DMS53 (cell line): ENCODE measurements at places on chromosomes 1 and 21.

DNA sequence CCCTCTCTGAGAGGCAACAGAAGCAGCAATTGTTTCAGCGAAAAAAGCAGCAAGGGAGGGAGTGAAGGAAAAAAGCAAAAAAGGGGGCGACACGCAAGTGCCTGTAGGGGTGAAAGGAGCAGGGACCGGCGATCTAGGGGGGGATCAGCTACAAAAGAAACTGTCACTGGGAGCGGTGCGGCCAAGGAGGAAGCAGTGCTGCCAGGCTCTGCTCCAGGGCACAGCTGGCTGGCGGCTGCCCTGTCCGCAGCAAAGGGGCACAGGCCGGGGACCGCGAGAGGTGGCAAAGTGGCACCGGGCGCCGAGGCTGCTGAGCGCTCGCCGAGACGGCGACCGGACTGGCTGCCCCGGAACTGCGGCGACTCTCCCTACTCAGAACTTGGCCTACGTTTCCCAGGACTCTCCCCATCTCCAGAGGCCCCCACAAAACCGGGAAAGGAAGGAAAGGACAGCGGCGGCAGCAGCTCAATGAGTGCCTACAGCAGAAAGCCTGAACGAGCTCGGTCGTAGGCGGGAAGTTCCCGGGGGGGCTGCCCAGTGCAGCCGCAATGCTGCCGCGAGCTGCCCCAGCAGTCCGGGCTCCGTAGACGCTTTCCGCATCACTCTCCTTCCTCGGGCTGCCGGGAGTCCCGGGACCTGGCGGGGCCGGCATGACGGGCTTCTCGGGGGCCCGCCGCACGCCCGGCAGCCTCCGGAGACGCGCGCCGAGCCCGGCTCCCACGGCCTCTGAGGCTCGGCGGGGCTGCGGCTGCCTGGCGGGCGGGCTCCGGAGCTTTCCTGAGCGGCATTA, 1.0 kb upstream of the CDKN2C start:
- peak; percentile 91 for DNase-seq

DNA sequence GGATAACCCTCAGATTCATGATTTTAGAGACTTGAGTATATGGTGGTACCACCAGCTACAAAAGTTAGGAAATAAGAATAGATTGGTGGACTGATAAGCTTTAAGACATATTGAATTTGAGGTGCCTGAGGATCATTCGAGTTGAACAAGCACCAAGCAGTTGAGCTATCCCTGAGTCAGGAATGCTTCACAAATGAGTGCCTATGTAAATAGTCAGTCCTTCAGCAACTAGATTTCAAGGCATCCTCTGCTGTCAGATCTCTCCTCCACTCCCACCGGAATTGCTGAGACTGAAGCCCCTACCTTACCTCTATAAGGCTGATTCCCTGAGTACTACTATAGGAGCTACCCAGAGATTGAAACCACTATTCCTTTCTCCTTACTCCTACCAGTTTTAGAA, 7.1 kb downstream of the BTF3L4 start:
- no peak for DNase-seq

DNA sequence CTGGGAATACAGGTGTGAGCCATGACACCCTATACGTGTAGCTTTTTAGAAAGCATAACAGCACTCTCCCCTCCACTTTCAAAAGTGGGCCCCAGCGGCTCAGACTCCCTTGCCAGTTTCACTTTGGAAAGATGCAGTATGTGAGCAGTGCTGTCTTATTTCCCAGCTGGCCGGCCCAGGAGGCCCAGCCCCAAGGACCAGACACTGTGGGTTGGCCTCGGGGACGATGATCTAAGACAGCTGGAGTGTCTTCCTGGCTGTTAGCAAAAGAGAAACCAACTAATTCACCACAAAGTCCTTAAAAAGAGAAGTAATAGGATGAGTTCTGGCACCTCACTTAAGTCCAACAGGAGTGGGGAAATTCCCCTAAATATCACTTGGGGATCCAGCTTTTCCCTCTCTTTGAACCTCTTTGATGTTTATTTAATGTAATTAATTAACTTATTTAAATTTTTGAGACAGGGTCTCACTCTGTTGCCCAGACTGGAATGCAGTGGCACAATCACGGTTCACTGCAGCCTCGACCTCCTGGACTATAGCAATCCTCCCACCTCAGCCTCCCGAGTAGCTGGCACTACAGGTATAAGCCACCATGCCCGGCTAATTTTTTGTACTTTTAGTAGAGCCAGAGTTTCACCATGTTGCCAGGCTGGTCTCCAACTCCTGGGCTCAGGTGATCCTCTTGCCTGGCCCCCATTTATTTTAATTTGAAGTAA, 17.6 kb upstream of the CLIC4 start:
- DNase-seq: no peak

- DNase-seq: peak; percentile 3
Measured at GRCh38 chr21:28142697-28143096, 850.0 kb downstream of the LTN1 start.

GRCh38 chr1:93420400-93420799, 27.5 kb upstream of the FNBP1L start:
- no peak for DNase-seq

DNA sequence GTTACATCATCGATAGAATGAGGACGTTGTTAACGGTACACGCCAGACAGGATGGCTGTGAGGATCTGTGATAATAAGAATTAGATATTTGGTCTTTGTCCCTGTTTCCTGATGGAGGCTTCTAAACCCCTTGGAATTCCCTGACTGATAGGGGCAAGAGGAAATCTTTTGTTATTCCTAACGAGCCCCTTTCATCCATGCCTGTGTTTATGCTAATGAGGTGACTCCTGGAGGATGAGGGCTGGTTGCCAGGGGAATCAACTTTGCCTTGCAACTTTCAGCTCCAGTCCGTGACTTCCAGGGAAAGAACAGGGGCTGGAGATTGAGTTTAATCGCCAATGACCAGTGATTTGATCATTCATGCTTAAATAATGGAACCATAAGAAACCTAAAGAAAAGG, 39.3 kb upstream of the NLRP3 start:
- DNase-seq: no peak

GRCh38 chr1:93178418-93178817, 1.8 kb downstream of the TMED5 start:
- no peak for DNase-seq

GRCh38 chr1:226609836-226610455, 61.4 kb downstream of the STUM start:
- no peak for DNase-seq

DNA sequence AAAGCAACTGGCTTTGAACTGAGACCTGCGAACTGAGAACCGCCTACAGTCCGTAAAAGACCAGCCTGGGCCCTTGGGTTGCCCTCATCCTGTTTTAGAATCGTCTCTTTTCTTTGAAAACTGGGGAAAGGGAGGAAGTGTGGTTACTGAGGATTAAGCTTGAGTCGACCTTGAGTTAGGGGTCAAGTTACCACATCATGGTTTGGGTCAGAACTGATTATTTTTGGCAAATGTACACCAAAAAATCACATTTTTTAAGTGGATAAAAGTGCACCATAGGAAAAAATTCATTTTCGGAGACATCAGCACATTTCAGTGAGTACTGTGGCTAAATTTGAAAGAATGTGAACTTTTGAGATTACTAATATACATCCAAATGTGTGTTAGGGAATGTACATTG, 76.9 kb upstream of the KAZN start:
- DNase-seq: no peak

GRCh38 chr1:157490467-157491165, 61.7 kb downstream of the FCRL5 start:
- DNase-seq: peak; percentile 90

DNA sequence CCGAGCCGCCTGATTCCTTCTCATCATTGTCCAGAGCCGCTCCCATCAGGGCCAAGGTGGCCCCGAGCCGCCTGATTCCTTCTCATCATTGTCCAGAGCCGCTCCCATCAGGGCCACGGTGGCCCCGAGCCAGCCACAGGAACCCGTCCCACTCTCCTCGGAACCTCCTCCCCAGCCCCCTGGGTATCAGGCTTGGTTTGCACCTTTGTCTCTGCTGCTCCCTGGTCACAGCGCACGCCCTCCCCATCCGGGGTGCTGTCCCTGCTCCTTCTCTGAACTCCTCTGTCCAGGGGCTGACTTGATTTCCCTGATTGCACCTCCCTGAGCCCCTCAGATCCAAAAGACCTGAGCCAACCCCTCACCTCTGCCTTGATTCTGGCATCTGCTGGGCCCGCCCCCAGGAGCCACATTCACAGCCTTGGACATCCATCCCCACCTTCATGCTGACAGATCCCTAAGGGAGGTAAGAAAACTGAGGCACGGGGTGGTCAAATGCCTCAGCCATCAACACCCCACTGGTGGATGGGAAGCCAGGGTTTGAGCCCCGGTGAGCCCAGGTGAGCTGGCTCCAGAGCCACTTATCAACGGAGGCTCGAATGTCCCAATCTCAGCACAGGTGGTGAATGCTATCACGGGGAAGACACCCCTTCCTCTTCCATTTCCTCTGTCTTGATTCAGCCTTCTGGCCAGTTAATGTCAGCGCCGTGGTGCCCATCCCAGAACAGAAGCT, 25.6 kb upstream of the COL18A1 start:
- no peak for DNase-seq

- DNase-seq: no peak
Measured at GRCh38 chr1:10338611-10339010, 60.3 kb upstream of the PGD start.

- peak; percentile 70 for DNase-seq
Measured at GRCh38 chr1:159829273-159829634, 2.6 kb downstream of the SLAMF8 start.

GRCh38 chr1:3169665-3170356, 100.8 kb downstream of the PRDM16 start:
- no peak for DNase-seq

DNA sequence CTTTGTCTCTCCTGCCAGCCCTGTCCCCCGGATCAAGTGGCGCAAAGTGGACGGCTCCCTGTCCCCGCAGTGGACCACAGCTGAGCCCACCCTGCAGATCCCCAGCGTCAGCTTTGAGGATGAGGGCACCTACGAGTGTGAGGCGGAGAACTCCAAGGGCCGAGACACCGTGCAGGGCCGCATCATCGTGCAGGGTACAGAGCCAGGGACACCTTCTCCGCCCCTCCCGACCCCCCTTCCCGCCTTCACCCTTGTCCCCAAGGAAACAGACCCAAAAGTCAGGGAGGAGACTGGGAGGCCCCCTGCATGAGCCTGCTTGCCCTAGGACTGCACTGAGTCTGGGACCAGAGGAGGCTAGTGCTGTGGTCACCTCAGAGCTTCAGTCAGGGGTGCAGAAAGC, 18.2 kb downstream of the CNTN2 start:
- DNase-seq: no peak

- no peak for DNase-seq
Measured at GRCh38 chr1:113665071-113665470, 94.2 kb downstream of the PHTF1 start.

- peak; percentile 37 for DNase-seq
Measured at GRCh38 chr1:56289260-56289659, 290.1 kb downstream of the PLPP3 start.

GRCh38 chr1:100456880-100457279, 81.1 kb upstream of the GPR88 start:
- no peak for DNase-seq

- no peak for DNase-seq
Measured at GRCh38 chr1:38555594-38555993, 304.0 kb downstream of the RRAGC start.

DNA sequence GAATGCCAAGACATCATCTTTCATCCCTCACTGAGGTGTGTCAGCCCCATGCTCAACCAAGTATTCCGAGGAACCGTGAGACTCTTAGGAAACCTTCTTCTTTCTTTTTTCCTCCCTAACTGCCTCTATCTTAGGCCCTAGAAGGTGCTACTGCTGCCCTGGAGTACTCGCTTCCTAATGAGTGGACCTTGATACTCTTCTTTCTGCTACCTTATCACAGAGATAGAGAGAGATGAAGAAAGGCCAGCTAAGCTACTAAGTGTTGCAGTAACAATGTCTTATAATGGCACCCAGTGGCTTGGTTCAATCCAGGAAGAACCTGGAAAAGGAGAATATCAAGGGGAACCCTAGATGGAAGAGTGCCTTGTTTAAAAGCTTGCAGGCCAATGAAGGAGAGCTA, 86.6 kb downstream of the KIRREL1 start:
- DNase-seq: no peak

- no peak for DNase-seq
Measured at GRCh38 chr21:43196826-43197225, 28.0 kb downstream of the CRYAA start.

DNA sequence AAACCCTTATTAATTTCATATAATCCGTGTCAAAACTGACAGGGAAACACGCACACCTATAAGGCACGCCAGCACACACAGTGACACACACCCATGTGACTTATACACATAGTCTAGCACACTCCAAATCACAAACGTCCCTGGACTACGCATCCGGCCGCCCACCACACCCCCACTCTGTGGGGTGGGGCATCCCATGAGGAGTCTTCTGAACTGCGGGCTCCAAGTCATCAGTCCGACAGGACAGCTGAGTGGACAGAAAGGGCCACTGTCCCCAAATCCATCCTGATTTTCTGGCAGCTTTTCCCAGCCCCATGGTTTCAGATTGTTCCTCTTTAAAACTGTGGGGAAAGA, 829 bp downstream of the PEA15 start:
- peak; percentile 63 for DNase-seq

DNA sequence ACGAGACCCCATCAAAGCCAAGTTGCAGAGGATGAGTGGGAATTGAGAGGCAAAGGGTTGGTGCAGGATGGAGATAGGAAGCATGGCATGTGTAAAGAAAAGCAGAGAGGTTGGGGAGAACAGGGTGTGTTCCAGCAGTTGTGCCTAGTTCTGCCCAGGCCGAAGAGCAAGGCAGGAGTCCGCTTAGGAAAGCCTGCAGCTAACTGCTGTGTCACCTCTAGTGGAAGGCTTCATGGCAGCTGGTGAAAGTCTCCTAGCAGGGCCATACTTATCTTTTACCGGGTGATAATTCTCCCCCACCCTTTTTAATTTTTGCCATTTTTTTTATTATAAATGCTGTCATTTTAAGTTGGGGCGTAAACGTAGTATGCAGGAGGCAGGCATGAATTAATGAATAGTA, 93.6 kb downstream of the NFIA start:
- DNase-seq: no peak

DNA sequence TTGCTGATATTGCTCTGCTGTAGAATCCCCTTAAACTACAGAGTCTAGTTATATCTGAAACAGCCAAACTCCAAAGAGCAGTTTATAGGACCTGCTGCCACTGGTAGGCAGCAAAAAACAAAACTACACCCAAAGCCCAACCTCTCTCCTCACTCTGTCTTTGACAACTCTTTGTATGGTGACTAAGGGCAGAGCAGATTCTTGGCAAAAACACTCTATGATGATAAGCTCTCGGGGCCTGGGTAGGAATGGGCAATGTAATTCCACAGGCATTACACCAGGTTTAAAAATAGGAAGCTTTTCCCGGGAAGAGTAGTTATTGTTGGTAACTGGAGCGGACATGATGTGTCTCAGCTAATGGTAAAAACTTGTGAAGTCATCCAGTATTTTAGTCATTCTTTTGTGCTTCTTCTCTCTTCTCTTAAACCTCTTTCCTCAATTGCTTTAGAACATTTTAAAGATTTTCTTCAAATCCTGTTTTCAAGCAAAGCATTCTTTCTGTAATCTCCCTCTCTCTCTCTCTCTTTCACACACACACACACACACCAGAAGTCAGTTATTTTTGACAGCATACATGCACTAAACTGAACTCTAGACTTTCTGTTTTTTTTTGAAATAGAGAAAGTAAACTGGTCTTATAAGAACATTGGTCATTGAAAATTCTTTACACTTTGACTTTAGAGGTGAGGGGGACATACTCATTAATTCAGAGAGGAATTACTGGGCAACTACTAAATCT, 193.5 kb downstream of the PAPPA2 start:
- DNase-seq: no peak
